Stimulated activated CD8-positive, alpha-beta memory T cell treated with anti-CD3 and anti-CD28 coated beads, Interleukin-4, amount 100 ng/mL, for 1 hour (primary cell): ENCODE measurements at places on chromosomes 13 and 19.

- DNase-seq, result no peak
Measured at GRCh38 chr19:33005440-33005839, 33.4 kb downstream of the FAAP24 start.

DNA sequence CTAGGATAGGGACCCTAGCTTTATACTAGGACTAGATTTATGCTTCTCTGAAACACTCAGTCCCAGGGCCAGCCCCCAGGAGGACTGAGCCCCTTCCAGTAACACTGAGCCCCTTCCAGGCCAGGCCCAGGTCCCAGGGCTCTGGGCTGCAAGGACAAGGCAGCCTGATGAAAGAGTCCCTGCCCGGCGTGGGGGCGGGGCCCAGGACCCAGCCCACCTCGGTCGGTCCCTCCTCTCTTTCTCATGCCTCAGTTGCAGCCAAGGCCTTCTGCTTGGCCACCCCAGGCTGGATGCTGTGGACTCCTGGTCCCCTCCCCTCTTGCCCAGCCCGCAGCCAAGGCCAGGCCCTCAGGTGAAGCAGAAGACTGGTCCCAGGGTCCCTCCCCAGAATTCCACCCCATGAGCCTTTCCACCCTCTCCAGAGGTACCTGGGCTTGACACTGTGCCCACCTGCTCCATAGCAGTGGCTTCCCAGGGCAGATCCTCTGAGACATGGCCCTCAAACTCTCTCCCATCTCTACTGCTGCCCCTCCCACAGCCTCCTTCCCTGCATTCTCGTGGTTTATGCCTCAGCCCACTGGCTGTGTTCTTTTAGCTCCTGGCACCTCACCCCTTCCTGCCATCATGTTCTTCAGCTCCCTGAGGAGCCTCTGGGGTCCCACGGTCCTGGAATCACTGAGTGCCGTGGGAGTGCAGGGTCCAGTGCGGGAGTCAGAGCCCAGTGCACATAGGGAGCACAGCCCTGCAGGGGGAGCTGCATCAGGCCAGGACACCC lies 53.6 kb upstream of the C1QTNF9B start:
- no peak for DNase-seq

GRCh38 chr13:42048342-42048683 lies at the start of gene DGKH:
Gene DGKH (plus strand): TSS chr13:42048648. CDS start chr13:42048774, 126 bp downstream.
- DNase-seq, result no peak

GRCh38 chr19:27733551-27734266 lies 1479.2 kb downstream of the UQCRFS1 start:
- DNase-seq, result no peak
